Fibroblast of the conjunctiva (primary cell): ENCODE measurements at places on chromosomes 7 and 10.
A peak's percentile ranks its signal among the peaks of the same experiment; 100 is the strongest.

- no peak for DNase-seq
Observed at GRCh38 chr10:128178302-128178958, 52.2 kb upstream of the MKI67 start.

GRCh38 chr10:101032637-101033224, 1.7 kb downstream of the SFXN3 start:
- no peak for DNase-seq

DNA sequence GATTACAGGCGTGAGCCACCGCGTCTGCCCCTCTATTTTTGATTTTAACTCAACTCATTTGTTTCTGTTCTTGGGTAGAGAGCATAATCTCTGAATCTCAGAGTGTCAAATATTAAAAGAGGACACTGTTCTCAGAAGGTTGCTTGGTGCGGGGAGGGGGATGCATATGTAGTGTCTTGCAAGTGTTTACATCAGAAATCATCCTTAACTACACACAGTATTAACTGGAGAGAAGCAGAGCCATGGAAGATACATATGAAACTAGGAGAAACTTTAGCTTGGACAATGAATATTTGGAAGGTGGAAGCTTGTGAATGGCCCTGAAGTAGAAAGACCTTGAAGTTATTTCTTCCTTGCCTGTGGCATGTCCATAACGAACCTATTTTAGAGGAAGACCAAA, 57.5 kb downstream of the XRCC2 start:
- DNase-seq, result no peak

DNA sequence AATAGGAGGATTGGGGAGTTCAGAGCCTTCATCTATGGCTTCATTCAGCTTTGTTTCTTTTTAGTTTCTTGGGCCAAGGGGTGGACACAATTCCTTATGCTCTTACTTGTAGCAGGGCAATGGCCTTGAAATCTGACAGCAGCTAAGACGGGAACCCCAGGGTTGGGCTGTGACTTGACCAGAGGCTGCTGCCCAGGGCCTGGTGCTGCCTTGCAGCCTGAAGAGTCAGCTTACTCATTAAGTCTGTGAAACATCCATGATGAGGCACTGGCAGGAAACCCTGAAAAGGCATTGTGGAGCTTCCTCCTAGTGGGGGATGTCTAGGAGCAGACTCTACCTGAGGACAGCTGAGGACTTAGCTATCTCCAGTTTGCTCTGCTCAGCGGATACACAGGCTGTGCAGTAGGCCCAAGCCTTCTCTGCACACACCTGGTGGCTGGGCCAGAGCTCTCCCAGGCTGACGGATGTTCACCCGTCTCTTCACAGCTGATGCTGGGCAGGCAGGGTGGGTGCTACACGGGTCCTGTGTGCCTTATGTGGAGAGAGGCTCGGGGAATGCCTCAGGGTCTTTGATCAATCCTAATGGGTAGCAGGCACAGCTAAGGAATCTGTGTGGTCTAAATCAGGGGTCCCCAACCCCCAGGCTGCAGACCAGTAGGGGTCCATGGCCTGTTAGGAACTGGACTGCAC, 17.8 kb downstream of the CXCL12 start:
- no peak for DNase-seq

- DNase-seq, result peak; percentile 47
Observed at GRCh38 chr7:39621261-39621660, 2.1 kb upstream of the RALA start.

- no peak for DNase-seq
Observed at GRCh38 chr10:6642876-6643275, 62.8 kb upstream of the PRKCQ start.

DNA sequence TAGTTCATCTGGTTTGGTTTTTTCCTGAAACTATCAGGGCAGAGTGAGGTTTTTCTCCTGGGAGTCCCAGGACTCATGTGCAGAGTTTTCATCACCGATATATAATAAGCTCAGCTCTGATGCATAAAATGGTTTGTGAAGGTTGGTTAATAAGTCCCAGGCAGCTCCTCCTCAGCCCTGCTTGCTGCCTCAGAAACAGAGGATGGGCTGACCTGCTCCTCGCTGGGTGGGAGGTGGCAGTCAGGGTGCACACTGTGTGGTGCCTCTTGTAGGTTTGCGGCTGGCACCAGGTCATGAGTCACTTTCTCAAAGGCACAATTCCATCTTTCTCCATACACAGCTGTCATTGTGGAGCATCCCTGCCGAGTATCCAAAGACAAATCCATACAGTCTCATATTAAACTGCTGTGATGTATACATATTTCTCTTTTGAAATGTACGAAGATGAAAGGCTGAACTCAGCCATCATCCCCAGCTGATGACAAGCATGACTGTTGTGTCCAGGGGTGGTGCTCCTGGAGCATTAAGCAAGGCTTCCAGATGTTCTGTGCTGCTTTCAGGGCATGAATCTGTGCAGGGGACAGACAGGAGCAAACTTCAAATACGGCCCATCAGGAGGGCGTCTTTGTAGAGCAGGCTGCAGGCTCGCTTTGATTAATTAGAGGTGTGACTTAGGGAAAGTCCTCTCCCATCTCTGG, 125.7 kb upstream of the NPS start:
- no peak for DNase-seq

DNA sequence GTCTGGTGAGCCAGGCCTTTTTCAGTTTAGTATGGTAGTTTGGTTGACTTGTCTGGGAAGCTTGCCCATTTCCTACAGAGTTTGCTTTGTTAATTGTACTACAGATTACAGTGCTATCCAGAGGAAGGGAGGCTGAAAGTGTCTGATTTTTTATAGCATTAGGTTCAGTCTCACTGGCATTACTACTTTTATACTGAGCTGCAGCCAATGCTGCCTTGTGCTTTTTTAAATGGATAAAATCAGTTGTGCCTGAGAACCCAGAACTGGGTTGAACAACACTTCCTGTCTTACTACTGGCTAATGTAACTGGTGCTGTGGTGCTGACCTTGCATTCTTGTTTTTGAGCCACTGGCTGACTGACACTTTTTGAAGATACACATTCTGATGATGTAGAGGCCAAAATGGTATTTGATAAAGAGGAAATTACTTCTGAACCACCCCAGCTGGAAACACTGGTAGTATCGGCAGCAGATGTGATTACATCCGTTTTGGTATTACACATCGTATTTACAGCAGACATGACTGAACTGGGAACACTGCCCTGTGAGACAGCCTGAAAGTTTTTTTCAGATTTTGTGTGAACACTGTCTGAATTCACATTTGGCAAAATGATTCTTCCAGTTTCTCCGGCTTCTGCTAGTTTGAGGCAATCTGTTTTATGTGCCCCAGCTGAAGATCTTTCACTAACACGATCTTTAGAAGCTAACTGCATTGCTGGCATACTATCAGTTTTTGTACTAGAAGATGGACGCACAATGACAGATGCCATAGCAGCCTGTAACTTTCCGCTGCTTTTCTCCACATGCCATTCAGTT, 74.1 kb downstream of the NRBF2 start:
- DNase-seq, result peak; percentile 65

- DNase-seq, result no peak
Observed at GRCh38 chr7:28609608-28610007, 197.3 kb downstream of the CREB5 start.

DNA sequence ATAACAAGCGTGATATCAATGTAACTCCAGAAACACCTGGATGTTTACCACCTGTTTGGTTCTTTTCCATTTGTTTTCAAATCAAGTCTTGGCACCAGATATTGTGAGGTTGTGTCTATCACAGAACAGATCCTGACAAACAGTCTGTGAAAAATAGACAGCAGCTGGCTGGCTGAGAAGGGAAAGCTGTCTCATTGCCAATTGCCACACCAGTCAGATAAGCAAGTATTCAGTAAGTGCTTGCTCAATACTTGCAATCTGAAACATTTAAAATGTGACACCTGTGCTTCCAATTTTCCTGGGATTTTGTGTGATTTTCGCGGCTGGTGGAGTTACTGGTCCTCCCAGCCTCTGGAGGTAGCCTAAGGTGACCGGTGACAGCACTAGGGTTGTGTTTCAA, 147.9 kb upstream of the MYO3A start:
- DNase-seq, result no peak

DNA sequence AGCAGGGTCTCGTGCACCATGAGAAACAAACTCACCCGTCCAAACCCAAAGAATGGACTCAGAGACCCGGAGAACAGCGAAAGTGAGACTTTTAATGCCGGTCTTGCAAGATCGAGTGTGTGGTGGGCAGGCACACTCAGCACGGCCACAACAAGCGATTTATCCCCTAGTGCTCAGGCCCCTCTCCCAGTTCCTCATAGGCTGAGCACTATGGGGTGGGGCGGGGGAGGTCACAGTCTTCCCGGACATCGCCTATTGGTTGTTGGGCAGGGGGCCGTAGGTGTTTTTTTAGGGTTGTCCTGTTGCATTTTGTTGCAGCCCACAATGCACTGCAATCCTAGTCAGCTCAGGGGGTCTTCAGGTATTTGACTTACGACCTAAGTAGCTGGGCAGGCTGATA, 608.3 kb upstream of the FOXK1 start:
- DNase-seq, result no peak

DNA sequence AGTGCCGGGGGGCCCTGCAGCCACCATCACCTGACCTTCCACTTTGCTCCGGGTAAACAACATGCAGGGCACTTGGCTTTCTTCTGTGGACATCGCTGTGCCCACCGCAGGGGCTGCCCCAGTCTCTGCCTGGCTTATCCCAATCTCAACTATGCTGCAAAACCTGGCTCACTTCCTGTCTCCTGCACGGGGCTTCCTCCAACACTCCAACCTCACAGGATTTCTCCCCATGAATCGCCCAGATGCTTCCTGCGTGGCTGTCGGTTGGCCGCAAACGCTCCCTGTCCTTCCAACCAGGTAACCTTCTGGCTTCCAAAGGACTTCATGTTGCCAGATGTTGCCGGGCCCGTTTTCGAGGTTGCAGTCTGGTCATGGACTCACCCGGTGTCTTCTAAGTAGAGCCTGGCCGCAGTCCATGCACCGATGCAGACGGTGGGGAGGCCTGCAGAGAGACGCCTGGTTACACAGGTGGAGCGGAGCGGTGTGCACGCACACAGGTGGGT, 109.0 kb downstream of the VIPR2 start:
- no peak for DNase-seq

GRCh38 chr10:89256340-89256739, 4.8 kb upstream of the LIPA start:
- no peak for DNase-seq

GRCh38 chr10:100939763-100940344, 27.1 kb downstream of the SLF2 start:
- DNase-seq, result no peak

DNA sequence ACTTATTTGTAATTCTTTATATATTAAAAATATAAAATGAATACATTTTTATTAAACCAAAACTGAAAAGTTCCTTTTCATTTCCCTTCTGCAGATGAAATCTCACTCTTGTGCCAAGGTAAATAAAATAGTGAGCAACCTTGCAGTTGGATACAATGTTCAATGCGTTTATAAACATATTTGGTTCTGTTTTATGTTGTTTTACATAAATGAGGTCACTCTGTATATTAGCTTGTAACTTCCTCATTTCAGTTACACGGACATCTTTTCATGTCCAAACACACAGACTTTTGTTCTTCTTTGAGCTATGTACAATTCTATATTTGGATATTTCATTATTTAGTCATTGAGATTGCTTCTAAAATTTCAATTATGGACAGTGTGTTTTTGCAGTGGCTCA, 107.7 kb downstream of the BBS9 start:
- no peak for DNase-seq

DNA sequence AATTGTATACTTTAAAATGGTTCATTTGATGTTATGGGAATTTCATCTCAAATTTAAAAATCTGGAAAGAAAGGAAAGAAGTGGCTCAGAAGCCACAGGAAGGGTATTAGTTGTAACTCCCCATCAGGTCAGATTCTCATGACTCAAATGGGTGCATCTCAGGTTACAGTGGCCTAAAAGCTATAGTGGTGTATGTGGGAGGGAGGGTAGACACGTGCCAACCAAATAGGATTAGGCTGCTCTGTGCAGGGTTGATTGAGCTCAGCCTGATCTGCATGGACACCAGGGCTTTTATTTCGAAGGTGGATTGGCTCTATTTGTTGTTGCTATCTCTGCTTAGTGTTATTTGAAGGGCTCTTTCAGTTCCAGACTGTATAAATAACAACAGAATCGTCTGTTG, 121.5 kb upstream of the PRR15 start:
- peak; percentile 14 for DNase-seq

- no peak for DNase-seq
Observed at GRCh38 chr7:28771906-28772622, 186.1 kb downstream of the TRIL start.

- no peak for DNase-seq
Observed at GRCh38 chr7:6248581-6248980, 23.8 kb downstream of the CYTH3 start.

DNA sequence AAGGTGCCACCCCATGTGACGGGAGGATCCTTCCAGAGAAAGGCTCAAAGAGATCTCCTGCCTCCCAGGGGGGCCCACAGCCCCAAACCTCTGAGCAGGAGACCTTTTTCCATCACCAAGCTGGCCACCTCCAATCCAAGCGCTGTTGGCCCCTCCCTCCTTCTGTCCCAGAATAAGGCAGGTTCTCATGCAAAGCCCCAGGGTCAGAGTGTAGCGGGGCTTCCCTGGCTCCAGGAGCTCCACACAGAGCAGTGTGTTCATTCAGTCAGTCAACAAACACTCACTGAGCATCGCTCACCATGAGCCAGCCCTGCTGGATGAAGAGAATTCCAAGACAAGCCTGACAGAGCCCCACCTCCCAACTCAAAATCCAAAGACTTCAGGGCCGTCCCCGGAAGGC, 39.0 kb downstream of the TNRC18 start:
- DNase-seq, result no peak

DNA sequence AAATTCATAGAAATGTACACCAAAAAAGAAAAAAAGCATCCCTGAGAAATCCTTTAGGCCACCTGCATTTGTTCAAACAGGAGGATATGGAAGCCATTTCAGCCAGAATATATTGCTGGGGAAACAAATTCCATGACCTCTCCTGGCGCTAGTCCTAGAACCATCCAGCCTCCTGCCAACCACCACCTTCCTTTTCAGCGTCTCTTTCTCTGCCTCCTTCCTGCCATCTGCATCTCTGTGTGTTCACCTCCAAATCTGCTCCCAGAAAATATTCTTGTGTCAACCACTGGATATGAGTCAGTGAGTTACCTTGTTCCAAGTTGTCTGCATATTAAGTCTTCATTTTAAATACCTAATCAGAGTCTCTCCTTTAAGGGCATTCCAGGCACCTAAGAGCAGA, 50.6 kb upstream of the NPY start:
- DNase-seq, result no peak

DNA sequence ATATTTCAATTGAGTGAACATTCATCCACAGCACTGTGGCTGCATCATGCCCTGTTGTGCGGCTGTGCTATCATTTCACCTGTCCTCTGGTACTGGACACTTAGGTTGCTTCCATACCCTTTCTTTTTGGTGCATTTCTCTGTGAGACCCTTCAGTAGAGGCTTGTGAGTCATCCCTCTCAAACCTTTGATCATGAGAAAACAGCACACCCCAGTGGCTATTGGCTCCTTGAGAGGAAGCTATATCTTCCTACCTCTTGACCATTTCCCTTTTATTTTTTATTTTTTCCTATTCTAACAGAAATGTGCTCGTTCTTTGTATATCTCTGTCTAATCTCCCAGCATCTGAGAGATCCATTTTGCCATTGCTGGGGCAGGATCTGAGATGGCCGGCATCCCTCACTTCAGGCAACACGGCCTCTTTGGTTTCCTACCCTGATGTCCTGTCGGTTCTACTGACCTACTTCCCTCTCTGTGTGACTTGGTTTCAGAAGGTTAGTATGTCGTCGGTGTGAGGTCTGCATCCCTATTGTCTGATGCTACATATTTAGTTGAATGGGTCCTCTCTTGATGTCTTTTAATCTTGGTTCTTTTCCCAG, 23.8 kb upstream of the PIK3AP1 start:
- no peak for DNase-seq
